ENCODE measurements at places on chromosomes 1 and 21.

DNA sequence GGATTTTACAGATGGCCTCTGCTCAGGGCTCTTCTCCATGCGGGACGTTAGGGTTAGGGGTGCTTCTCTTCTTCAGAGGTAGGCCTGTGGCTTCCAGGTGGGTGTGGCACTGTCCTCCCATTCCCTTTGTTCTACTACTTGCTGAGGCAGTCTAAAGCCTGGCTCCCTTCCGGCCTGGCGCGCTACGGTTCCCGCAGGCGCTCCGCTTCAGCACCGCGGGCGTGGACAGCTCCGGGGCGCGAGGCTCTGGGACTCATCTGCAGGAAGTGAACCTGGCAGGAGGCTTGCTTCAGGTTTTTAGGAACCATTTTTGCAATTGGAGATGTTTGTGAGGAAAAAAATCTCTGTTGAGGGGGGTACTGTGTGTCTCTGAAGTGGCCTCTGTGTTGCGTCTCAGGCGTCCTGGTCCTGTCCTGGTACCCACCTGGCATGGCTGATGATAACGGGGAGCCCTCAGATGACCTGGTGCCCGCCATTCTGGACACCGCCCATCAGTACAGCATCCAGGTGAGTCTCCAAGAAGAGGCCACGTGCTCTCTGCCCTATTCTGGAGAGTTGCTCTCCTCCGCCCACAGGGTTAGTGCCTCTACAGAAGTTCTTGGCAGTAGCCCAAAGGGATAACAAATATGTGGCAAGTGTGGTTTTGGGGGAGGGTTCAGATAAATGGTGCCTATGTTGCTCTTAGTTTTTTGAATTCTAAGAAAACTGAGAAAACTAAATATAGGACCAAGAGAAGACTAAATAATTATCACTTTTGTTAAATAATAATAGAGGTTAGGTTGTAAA, 1.9 kb downstream of the MANEAL start:
- DNase-seq = no peak

GRCh38 chr1:30750731-30751291, 6.8 kb downstream of the LAPTM5 start:
- no peak for DNase-seq

- DNase-seq = no peak
Measured at GRCh38 chr1:207888652-207889051, 22.3 kb downstream of the CD34 start.

DNA sequence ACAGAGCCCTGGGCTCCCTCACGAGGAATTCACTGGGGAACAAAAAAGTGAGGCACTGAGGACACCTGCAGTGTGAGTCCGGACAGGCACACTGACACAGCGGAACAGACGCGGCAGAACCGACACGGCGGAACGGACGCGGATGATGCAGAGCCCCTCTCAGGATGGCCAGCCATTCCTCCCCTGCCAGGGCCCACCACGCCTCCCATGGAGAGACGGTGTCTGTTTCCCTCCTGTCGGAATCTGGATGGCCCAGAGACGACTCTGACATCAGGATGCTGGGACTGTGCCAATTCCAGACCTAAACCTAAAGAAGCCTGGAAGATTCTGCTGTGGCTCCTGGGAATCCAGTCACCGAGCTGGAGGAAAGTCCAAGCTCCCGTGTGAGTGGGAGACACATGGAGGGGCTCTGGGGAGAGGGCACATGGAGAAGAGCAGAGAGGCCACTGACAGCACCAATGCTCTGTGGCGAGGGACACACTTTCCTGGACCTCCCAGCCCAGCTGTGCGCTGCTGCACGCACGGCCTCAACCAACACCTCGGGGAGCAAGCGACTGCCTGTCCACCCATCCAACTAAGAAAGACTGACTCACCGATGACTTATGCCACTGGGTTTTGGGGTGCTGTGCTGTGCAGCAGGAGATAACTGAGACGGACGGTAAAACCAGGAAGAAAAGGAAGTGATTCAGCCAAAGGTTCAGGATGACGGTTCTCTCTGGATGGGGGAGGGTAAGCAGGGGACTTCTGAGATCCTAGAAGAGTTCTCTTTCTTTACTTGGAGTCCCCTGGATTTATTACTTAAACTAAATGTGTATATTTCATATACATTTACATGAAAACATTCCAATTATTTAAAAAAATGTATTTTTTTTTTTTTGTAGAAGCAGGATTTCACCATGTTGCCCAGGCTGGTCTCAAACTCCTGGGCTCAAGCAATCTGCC, 23.3 kb downstream of the ZBTB17 start:
- DNase-seq = no peak

DNA sequence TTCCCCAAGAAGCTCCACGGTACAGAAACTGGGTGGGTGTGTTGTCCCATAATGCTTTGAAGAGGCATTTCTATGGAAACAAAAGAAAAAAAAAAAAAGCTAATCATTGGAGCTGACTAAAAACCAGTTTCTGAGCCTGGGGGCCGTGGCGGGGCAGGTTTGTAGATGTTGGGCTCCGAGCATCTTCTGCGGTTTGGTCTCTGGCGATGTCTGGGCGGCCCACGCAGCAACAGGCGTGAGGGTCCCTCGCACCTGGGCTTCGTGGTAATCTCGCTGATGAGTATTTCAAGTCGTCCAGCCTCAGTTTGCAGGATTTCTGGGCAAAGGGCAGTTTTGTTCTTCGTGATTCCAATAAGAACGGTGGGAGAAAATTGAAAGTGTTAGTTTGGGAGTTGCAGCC, 6.8 kb downstream of the TP73 start:
- DNase-seq = no peak

- DNase-seq = no peak
Measured at GRCh38 chr1:43432171-43432860, 21.4 kb downstream of the HYI start.

DNA sequence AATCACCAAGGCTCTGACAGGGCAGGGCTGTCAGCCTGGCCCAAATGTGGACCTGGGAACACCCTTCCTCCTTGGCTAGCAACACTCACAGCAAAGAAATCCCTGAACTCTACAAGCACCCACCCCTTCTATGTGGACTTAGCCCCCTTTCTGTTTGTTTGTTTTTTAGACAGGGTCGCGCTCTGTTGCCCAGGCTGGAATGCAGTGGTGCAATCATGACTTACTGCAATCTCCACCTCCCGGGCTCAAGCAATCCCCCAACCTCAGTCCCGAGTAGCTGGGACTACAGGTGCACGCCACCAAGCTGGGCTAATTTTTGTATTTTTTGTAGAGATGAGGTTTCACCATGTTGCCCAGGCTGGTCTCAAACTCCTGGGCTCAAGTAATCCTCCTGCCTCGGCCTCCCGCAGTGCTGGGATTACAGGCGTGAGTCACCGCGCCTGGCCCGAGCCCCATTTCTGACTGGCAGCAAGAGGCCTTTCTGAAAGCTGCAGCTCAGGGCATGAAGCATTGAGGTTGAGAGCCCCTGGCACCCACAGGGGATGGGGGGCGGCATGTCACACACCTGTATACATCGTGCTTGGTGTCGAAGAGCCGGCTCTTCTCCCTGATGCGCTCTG, 16.2 kb downstream of the RIPK4 start:
- no peak for DNase-seq

GRCh38 chr1:24111262-24111995, 506 bp downstream of the MYOM3 start:
- no peak for DNase-seq

DNA sequence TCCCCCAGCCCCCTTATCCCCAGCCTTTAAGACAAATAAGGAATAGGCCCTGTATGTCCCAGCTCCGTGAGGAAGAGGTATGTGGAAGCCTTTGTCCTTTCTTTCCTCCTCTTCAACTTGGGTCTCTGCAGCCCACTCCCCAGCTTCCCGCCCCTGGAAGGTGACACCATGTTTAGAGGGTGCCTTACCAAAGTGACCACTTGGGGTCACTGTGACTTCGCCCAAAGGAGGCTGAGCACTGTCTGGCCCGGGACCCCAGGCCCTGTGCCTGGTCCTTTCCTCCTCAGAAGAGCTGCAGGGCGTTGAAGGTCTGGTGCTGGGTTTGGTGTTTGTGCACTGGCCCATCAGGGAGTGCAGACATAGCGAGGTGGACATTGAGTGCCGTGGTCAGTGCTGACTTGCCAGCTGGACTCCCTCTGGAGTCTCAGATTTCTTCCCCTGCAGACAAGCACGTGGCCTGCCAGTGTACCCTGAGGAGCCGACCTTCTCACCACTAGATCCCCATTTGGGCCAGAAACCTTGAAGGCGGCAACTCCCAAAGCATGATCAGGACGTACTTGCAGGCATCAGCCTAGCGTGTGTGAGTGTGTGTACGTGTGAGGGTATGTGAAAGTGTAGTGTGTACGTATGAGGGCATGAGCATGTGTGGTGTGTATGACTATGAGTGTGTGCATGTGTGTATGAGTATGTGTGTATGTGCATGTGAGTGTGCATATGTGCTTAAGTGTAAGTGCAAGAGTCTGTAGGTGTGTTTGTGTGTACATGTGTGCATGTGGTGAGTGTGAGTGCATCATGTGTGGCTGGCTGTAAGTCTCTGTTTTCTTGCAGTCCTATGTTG, 181.4 kb upstream of the KIAA0040 start:
- DNase-seq = no peak

- peak; percentile 33 for DNase-seq
Measured at GRCh38 chr1:51569284-51570062, 47.4 kb upstream of the OSBPL9 start.

DNA sequence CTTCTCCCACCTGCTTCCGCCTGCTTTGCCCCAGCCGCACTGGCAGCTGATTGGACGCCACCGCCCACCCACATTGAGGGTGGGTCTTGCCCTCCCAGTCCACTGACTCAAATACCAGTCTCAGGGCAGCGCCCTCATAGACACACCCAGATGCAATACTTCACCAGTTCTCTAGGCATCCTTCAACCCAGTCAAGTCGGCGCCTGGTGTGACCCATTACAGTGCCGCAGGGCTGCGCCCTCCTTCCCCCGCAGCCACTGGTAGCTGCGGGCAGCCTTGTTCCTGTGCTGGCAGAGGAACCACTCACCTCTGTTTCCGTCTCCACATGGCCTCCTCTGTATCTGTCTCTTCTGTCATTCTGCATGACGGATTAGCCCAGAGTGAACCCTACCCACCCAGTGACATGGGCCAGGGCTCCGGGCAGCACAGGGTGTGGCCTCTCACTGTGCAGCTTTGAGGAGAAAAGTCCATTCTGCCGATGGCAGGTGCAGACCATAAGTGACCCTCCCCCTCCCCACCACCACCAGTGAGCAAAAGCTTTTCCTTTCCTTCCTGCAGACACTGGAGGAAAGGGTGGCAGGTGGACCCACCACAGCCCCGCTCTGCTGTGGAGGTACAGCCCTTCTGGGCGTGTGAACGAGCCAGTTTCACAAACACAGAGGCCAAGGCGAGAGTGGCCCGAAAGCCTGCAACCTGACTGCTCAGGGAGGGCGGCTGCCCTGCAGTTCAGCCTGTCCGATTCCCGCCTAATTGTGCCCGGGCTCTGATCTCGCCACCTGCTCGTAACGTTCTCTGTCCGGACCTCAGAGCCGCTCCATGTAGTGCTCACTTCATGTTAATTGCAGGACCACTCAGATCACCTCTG, 57.1 kb downstream of the FAAP20 start:
- no peak for DNase-seq

GRCh38 chr1:43979261-43979527, 184 bp downstream of the B4GALT2 start:
- DNase-seq = no peak

DNA sequence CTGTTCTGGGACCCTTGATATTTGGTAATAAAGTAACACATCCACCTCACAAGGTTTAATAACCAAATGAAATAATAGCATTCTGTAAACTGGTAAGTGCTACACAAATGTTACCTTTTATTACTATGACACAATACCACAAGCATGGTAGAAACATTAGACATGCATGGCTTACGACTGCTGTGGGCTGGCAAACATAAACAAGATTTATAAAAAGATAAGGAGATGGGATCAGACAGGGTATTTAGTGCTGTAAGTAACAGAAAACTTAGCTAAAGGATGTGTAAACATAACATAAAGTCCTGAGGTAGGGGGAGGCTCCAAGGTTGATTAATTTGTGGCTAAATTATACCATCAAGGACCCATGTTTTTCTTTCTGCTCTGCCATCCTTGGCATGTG, 212.6 kb downstream of the BARHL2 start:
- DNase-seq = no peak

- no peak for DNase-seq
Measured at GRCh38 chr1:8814865-8815264, 2.6 kb downstream of the RERE start.

DNA sequence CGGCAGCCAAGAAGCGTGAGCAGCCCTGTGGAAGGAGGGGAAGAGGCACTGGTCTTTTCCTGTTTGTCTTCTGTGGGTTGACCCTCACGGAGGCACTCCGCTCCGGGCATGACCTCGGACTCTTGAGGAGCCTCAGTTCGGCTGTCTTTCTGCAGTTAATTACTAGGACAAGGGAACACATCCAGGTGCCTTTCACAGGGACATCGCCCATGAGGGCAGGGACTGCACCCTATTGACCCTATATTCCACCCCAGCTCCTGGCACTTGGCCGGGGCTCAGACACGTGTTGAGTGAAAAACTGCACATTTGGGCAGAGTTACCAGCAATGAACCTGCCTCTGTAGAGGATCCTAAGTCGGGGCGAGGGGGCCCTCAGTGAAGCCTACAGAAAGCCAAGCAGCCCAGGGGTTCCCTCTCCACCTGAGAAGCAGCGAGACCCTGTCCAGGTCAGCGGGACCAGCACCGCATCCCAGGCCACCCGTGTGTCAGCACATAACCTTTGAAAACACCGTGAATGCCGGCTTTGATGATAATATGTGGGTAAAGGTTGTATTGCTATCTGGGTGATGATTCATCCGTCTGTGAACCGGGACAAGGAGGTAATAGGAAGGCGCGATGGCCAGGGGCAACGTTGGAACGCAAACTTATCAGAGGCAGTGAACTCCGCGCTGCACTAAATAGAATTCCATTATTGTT, 161.4 kb upstream of the ARHGEF16 start:
- DNase-seq = no peak

DNA sequence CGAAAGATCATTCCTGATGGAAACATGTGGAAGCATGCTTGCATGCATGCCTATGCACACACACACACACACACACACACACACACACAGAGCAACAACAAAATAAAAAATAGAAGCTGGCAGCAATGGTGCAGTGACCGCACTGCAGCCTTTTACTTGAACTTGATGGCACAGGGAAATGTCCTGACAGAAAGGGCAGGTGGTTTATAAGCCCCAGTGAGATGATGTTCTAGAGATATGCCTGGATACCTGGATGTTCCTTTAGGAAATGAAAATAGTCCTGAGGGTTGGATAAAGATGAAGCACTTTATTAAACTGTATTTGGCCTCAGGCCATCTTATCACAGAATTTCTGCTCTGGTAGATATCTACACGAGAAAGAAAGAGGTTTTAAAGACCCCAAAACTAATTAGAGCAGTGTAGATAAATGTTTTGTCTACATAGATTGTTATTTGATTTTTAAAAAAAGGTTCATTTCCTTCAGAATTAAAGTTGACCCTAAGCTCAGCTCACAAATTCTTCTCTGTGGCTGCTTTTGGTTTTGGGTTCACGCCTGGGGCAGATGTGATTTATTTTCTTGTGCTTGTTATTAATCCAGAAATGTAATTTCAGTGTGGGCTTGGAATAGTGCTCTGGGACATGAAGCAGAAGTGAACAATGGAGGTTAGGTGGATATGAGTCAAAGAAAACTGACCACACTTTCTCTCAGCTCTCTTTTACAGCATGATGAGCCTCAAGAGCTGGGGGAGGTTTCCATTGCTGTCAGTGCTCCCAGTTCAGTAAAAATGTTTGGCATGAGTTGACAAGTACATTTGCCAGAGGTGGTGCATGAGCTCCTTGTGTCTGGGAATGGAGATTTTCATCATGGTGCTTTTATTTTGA, 22.9 kb downstream of the ADAM30 start:
- DNase-seq = no peak
